ENCODE measurements at places on chromosomes 6 and 20.

DNA sequence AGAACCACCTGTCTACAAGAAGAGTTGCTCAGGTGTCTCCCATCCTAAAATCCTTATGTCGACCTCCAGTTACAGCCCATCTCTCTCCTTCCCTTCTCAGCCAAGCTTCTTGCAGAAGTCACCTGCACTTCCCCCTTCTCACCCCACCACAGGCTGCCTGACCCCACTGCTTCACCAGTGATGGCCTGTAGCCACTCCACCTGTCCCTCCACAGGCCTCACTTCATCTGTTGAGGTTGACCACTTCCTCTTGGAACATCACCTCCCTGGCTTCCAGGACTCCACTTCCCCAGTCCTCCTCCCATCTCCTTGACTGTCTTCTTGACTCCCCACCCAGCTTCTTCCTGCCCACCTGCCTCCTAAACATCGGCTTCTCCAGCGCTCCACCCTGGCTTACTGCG is 25.4 kb downstream of the MRPL14 start:
- no peak for DNase-seq

- no peak for DNase-seq
Measured at GRCh38 chr6:46378882-46379416, 112.3 kb downstream of the RCAN2 start.

DNA sequence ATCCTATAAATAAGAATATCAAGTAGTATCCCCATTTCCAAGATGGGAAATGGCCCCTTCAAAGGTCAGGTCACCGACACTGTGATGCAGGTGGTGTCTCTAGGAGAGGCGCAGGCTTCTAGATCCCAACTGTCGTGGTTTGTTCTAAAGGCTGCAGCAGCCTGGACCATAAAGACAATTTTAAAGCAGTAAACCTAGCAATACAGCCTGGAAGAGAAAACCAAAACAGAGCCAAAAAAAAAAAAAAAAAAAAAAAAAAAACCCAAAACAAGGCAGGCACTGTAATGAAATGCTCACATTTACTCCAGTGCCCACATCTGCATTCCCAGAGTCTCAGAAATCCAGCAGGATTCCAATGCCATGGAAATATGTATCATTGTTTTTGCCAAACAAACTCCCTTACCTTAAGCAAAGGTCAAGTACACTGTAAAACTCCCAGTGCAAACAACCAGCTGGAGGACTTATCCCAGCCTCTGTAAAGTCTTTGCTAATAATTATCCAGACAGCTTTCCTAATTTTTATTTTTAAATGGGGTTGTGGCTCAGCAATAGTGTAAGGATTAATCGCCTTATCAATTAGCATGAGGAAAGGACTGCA is 98.2 kb downstream of the PSMG4 start:
- DNase-seq, result no peak

DNA sequence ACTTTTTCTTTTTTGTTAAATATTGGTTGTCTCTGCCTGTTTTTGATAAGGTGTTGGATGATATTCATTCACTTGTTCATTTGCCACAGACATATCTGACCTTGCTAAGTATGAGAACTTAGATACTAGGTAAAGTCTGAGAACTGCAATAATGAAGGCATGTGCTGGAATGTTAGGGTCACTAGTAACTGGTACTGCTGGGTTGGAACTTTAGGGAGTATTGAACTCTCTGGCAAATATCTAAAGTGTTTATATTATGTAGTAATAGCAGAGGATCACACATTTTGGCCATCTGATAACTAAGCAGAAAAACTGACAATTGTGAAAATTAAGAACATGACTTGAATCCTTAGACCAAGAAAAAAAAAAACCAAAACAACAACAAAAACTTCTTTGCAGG is 162.7 kb downstream of the MEI4 start:
- DNase-seq, result no peak

GRCh38 chr20:48959899-48960550 is 38.5 kb downstream of the ARFGEF2 start:
- no peak for DNase-seq

GRCh38 chr6:160462116-160462515 is 113.9 kb downstream of the SLC22A3 start:
- no peak for DNase-seq

- DNase-seq, result no peak
Measured at GRCh38 chr6:135675862-135676261, 175.6 kb upstream of the PDE7B start.

GRCh38 chr6:111958534-111958933 is 85.3 kb upstream of the FYN start:
- DNase-seq, result no peak

GRCh38 chr6:85660181-85660611 is 17.5 kb upstream of the SYNCRIP start:
- peak; percentile 92 for DNase-seq

GRCh38 chr6:113560908-113561307 is 296.2 kb upstream of the MARCKS start:
- DNase-seq, result peak; percentile 29

DNA sequence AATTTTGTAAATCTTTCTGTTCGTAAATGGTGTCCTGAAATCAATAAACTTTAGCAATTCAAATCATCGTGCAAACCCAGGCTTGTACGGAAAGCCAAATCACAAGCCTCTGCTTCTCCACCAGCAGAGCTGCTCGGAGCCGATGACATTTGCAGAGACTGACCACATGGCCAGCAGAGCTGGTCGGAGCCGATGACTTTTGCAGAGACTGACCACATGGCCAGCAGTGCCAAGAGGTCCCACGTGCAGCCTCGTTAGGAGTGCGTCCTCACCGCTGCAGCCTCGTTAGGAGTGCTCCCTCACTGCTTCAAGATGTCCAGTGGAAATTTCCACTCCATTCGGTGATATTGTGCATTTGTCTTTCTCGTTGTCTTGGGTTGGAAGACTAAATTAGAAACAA is 28.5 kb downstream of the SMOC2 start:
- no peak for DNase-seq

- peak; percentile 41 for DNase-seq
Measured at GRCh38 chr6:125789576-125790357, 993 bp upstream of the NCOA7 start.

GRCh38 chr6:128422200-128422599 is 98.2 kb downstream of the PTPRK start:
- no peak for DNase-seq

- no peak for DNase-seq
Measured at GRCh38 chr20:54047048-54047447, 23.3 kb downstream of the BCAS1 start.

GRCh38 chr6:166498228-166498627 is 88.2 kb downstream of the RAMACL start:
- DNase-seq, result no peak

GRCh38 chr20:23360531-23360930 is 1.5 kb upstream of the GZF1 start:
- DNase-seq, result no peak

DNA sequence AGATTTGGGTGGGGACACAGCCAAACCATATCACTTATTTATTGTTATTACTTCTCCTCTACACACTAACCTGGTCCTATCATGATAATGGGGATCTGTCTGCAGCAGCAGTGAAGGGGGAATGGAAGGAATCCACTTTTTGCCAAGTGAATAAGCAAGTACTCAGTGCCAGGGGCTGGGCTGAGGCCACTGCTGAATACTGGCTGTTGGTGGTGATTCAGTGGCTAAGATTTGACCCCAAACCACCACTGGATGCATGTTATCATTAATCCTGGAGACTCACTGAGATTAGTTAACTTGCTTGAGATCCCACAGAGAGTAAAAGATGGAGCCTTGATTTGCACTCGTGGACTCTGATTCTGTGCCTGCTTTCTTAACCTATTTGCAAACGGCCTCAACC is 127.7 kb downstream of the TSHZ2 start:
- no peak for DNase-seq

GRCh38 chr6:169266746-169267591 is 13.3 kb upstream of the THBS2 start:
- peak; percentile 64 for DNase-seq

- DNase-seq, result no peak
Measured at GRCh38 chr20:32870985-32871384, 12.3 kb downstream of the EFCAB8 start.

GRCh38 chr6:158027590-158028285 is 46.1 kb downstream of the SYNJ2 start:
- DNase-seq, result no peak

GRCh38 chr6:113903666-113904330 is 46.7 kb downstream of the MARCKS start:
- peak; percentile 17 for DNase-seq

DNA sequence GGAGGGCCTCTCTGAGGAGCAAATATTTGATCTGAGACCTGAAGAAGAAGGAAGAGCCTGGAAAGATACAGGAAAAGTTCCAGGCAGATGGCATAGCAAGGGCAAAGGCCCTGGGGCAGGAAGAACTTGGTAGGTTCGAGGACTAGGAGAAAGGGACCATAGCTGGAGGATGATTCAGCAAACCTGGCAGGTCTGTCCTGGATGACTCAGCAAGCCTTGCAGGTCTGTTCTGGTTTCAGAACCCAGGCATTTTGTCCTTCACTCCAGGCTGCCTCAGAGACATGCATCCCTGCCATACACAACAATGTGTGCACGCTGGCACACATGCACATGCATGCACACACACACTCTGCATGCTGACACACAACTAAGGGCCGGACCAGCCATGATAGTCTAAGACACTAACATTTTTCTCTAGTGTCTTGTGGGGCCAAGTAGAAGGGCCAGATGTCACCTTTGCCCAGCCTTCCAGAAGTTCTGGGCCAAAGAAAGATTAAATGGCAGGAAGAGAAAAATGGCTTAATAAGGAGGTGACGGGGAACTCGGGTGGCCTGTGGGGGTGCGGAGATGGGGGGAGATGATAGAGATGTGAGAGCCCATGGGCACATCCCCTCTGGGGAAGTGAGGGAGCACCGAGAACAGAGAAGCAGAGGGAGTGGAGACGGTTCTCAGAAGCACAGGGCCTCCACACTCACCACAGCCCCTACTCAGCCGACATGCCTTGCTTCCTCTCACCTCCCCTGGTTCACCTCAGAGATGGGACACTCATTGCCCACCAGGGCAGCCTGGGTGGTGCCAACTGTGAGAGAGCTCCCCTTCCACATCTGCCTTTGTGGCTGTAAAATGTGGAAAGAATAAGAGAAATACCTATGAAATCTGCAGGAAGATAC is 15.4 kb upstream of the TRIB3 start:
- DNase-seq, result no peak

- no peak for DNase-seq
Measured at GRCh38 chr20:25863536-25864325, 167.1 kb upstream of the ZNF337 start.

Data from GM03348 (cell line).